ENCODE measurements at places on chromosomes 5 and 9.

DNA sequence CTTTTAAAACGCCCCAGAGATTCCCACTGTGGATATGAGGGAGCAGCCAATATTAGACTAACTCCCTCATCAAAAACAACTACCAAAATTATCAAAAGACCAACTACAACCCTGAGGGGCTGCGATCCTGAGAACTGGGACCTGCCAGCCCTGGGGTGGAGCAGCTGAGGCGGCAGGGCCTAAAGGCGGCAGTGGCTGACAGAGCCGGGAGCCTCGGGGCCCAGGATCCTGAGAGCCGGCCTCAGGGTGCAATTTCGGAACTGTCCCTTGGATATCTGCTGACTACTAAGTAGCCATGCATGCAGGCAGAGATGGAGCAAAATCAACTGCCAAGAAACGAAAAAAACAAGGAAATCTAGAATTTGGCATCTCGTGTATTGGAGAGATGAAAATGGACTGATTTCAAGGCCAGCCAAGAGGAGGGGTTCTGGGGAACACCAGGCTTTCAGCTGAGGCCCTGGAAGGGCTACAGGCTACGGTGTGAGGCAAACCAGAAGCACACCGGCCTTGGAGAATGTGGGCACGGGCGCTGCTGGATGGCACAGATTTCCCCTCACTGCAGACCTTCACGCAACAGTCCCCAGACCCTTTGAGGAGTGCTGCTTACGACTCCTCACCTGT, 63.6 kb upstream of the UBAC1 start:
- no peak for DNase-seq

- DNase-seq: no peak
Measured at GRCh38 chr9:94927048-94927761, 200.7 kb downstream of the AOPEP start.

GRCh38 chr9:16023446-16023845, 470.6 kb downstream of the CCDC171 start:
- no peak for DNase-seq

- DNase-seq: no peak
Measured at GRCh38 chr5:59609501-59610265, 283.8 kb downstream of the PDE4D start.

DNA sequence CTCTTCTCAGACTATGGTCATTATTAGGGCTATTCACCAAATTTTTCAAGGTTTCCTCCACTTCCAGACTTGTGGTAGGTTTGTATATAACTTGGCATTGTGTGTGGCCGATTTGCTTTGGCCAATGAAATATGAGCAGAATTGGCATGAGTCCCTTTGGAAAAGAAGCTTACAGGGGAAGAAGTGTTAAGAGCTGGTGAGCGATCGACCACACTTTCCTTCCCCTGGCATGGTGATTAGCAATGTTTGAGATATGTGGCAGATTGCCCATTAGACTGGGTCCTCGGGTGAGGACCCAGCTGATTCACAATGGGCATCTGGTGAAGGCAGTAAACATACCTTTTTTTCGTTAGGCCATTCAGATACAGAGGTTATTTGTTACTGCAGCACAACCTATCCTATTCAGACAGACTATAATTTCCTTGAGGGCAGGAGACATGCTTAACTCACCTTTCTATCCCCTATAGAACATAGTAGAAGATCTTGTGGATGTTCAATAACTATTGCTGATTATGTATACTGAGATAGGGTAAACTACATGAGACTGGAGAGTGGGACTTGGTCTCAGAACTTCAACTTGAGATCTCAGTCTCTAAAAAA, 62.8 kb upstream of the KLF9 start:
- no peak for DNase-seq

DNA sequence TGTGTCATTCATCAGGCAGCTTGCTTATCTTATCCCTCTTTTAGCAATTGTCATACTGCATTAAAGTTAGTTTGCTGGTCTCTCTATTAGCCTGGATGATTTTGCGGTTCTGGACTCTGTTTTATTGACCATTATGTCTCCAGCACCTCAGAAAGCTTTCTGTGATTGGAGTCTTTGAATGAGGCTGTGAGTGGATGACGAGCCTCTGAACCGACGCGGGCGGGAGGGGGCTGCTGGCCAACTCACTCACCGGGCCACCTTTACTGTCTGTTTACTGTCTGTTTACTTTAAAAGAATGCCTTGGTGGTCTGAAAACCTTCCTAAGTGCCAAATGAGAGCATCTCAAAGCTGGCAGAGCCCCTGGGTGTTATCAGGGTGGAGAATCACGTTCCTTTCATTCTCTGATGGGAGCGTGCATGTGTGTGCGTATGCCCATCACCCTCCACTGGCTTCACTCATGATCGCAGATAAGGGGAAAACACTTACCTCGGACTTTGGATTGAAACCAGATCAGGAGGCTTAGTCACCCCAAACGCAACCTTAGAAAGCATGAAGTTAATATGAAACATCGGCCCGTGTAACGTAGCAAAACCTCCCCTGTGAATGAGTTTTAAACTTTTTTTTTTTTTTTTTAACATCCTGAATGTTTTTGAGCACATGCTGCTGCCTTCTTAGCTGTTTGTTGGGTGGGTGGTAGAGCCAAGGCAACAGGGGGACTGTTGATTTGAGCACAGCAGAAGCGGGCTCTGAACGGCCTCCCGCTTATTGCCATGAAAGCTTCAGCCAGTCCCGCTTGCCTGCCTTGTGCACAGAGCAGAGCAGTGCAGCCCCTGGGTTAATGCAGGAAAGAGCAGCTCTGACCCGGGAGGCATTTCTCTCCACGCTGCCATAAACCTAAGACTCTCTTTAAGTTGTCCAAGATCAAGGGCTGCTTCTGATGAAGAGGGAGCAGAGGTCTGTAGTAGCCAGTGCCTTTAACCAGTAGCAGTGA, 173.6 kb downstream of the GADD45G start:
- DNase-seq: no peak

DNA sequence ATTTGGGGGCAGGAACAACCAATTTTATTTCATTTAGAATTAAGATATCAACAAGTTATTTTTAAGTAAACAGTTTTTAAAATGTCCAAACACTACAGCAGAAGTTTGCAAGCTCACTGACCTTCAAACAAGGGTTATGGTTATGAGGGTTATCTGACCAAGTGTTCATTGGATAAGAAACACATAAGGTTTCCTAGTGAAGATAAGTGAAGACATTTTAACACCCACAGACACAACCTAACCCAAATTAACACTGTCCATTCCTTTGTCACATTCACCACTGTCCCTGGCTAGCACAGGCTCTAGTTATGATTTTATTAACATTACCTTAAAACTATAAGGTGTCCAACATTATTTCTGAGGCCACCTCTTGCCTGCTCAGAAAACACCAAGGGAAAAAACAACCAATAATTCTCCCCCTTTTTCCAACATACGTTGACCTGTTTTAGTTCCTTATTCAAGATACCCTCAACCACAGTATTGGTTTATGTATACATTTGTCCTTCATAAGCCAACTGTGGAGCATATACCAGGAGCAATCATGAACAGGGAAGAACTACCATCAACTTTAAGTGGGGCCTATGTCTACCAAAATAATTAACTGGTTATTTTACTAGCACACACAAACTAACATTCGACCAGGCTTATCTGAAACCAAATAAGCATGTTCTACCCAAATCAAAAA, 4.0 kb downstream of the ETF1 start:
- no peak for DNase-seq

GRCh38 chr9:114047717-114048116, 30.4 kb downstream of the AMBP start:
- DNase-seq: no peak

DNA sequence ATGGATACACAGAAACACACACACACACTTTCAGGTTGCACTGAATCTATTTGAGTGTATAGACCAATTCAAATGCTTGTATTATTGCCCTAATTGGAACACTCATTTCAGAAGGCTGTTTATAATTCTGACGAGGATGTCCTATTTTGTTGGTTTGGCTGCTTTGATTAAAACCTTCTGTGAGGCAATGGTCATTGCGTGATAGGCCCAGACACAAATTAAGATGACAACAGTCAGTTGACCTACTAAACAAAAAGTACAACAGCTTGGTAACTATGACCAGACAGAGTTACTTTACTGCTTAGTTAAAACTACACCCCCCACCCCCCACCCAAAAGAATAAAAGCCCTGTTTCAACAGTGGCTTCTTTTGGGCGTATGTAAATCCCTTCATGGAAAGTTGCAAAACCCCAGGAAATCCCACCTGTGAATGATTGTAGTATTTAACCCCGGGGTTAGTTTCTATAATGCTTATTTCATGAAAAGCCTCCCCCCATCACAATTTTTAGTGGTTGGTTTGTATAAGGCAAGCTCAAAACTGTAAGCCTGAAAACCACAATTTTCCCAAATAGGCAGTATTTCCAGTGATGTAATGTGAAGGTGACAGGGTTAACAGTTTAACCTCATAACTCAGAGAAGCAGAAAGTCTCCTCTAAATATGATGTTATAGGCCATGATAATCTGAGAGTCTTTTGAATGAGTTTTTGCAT, 340.8 kb downstream of the FGF10 start:
- no peak for DNase-seq

DNA sequence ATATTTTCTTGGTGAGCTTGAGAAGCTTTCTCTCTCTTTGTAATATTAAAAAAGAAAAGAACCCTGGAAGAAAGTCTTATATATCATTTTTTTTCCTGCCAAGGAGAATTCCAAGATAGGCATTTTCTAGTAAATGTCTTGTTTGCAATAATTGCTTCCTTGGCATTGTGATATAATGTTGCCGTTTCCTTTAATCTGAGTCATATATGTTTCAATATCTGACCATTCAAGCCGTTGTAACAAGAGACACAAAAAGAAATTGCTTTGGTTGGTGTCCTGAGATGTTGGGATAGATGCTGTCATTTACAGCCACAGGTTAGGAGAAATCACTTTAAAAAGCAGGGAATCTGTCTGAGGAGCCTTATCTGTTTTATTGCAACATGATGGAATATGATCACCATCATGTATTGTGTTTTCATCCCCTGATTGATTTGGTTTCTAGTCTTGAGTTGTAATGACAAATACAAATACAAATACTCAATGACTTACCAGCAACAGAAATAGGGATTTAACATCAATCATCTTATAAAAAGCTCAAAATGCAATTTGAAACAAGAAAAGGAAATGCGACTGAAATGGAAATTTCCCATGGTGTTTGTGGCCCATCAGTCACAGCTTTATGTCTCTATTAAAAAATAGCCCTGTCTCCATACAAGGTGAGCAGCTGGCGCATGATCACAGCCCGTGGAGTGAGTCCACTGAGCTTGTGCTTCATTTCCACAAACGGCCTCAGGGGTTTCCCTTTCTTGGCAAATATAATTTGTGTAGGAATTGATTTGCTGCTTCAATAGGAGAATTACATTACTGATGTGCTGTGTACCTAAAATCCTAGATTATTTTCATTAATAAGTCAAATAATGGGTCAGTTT, 250.1 kb upstream of the TRPC7 start:
- DNase-seq: no peak

DNA sequence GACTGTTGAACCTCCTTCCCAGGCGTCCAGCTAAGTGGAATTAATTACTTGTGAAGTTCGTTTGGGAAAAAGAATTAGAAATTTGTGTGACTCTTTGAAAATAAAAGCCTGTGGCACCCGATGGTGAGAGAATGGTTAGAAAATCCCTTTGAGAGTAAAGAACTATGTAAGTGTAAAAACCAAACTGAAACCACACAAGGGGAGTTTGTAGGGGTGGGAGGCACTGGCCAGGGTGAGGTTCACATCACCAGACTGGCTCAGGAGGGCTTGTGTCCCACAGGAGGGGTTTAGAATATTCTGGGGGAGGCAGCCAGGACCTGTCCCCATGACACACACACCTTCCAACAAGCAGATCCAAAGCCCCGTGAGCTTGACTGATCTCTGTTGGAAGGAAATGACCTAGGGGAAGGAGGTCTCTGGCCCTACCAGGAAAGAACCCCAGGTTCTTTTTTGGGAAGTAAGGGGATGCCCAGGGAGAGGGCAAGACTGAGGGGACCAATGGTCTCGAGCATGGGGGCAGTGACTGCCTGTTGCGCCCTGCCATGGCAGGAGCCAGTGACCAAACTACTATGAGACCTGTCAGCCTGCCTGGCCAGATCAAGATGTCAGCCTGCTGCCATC, 4.3 kb downstream of the SPATA24 start:
- no peak for DNase-seq
